ENCODE measurements at places on chromosomes 4 and X.

DNA sequence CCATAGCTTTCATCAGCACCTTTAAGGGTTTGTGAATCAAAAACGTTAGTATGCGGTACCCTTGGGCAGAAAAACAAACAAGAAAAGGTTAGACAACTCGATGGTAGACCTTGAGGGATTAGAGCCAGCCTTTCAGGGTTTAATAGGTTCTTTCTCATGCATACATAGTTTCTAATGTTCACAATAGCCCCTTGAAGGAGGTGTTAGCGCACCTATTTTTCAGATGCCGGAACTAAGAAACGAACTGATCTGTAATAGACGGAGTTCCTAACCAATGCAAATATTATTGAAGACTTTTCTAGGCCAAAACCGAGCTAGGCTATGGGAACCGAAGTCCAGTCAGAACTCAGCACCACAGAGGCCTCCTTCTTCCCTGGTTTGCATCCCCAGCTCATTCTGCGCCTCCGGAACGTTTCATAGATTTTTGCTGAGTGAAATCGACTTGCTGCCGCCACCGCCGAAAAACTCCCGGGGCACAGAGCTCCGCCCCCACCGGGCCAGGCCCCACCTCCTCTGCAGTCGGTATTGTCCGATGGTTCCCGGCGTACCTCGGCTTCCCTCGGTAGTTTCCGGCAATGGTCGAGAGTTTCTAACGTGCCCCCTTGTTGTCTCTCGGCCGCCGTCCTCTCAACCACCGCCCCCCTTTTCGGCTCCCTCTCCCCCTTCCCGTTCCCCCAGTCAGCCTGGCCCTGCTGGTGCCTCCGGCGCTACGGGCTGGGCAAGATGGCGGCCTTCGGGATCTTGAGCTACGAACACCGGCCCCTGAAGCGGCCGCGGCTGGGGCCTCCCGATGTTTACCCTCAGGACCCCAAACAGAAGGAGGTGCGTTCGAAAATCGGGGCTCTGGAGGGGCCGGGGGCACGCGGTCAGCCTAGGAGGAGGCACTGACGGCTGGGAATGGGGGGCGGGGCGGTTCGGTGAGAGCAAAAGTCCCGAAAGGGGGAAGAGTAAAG, at the start of gene MED12:
MED12 (plus strand) TSS at position 565 of the 953 bp plus-strand sequence; CDS start at position 724, 159 bp downstream.
- DNase-seq: peak; percentile 61

DNA sequence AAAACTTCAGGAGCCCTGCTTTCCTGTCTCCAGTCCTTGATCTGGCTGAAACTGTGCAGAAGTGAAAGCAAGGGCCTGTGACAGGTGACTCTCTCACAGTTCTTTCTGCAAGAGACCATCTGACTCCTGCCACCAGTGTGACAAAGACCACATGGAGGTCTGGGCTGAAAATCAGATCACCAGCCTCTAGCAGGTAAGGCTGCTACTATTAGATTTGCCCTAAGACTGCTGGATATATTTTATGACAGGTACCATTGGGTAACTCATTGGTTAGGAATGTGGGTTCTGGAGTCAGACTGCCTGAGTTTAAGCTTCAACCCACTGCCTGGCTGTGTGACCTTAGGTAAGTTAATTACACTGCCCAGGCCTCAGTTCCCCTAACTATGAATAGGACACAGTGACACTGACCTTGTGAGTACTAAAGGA, 163.3 kb upstream of the SLC7A11 start:
- DNase-seq: no peak

GRCh38 chr4:43238008-43238407, 345.5 kb downstream of the GRXCR1 start:
- DNase-seq: no peak

DNA sequence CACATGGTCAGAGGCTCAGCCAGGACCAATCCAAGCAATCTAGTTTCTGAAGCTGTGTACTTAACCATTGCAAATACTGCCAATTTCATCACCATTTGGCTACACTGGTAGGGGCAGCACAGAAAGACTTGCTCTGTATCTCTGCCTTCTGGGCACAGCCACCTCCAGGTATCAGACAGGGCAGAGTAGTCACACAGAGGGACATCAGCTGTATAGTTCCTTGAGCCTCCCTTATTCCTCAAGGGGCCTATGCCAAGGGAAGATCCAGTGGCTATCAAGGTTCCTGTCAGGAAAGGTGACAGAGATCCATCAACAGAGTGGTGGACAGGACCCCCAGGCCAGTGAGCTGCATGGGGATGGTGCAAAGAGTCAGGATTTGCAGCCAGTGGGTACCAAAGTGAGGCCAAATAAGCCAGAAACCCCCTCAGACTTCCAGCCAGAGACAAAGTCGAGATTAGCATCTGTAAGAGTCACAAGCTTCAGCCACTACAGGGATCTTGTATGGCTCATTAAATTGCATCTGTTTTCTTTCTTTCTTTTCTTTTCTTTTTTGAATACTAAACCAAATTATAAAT, 381.6 kb upstream of the CPEB2 start:
- DNase-seq: no peak

- no peak for DNase-seq
Measured at GRCh38 chr4:86319390-86319789, 40.5 kb downstream of the MAPK10 start.

- no peak for DNase-seq
Measured at GRCh38 chr4:118910221-118910620, 21.6 kb downstream of the SYNPO2 start.

GRCh38 chr4:130025701-130026100, 929.7 kb downstream of the C4orf33 start:
- DNase-seq: no peak

- DNase-seq: no peak
Measured at GRCh38 chr4:113411496-113411938, 350.0 kb downstream of the CAMK2D start.

DNA sequence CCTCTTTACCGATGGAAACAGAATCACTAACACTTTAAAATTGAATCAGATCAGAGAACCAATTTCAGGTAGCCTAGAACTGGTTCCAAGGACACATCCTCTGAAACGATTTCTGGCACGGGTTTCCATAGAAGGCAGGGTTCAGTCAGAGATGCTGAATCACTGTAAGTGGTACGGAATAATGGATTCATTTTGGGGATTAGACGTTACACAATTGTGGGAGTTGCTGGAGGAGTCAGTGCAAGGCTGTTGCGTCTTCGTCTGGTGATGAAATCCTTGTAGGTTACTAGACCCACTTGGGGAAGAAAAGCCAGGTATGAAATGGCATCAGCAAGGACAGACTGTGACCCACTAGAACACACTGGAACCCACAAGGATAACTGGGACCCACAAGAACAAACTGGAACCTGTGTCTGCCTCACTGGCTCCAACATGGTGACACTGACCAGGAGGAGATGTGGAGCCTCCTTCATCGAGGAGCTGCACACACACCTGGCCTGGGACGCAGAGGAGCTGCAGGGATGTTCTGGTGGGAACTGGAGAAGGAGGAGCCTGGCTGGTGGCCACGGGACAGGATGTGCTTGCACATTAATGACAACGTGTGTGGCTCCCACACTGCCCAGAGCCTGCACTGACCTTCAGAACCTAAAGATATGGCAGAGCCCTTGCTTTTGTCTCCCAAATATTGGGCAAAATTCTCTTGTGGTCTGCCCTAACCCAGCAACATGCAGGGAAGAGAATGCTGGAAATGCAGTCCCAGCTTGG, 105.1 kb downstream of the TRAPPC11 start:
- DNase-seq: no peak

- no peak for DNase-seq
Measured at GRCh38 chrX:20515841-20516461, 249.2 kb upstream of the RPS6KA3 start.

DNA sequence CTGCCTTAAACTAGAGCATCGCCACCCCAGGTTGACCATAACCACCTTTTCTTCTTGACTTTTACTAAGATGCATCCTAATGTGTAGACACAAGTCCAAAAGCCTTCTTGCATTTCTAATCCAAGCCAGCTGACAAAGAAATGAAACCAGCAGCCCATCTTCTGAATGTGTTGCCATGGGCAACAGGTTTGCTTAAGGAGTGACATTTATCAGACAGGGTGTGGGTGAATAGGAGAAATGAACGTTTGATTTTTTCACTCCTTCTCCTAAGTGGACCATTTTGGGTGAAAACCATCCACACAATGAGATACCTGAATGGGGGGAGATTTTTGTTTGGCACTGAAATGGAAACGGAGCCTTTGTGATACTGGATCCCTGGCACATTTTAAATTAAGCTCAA, 72.7 kb upstream of the C4orf50 start:
- no peak for DNase-seq

DNA sequence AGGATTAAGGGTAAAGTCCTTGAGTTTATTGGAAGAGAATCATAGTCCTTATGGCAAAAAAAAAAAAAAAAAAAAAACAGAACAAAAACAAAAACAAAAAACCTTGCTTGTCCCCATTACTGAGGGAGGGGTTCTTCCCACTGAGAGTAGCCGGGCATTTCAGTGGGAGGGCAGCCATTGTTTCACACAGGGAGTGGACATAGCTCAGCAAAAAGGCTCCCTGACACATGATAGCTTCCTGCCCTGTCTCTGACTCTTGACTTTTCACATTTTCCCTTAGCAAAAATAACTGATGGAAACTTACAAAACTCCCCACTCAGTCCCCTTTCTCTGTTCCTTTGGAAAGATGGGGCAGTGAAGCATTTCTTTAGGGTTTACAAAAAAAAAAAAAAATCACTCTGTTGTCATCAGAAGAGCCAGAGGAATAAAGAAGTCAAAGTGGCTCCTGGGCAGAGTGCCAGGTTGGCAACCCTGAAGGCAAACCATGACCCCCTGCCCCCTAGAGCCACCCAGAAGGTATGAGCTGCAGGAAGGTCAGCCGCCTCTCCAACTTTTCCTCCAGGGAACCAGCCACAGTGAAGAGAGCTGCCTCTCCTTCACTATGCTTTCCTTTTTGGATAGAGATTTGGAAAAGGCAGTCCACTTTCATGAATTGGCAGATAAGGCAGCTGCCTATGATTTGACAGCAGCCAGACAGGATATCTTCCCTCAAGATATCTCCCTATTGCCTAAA, 170.6 kb downstream of the KDR start:
- DNase-seq: no peak

Measured in stimulated activated CD4-positive, alpha-beta T cell treated with anti-CD3 and anti-CD28 coated beads, Interleukin-1b, Interleukin-23, amount 100 ng/mL, for 4 hours (primary cell).